ENCODE measurements at places on chromosomes 7 and 10.

DNA sequence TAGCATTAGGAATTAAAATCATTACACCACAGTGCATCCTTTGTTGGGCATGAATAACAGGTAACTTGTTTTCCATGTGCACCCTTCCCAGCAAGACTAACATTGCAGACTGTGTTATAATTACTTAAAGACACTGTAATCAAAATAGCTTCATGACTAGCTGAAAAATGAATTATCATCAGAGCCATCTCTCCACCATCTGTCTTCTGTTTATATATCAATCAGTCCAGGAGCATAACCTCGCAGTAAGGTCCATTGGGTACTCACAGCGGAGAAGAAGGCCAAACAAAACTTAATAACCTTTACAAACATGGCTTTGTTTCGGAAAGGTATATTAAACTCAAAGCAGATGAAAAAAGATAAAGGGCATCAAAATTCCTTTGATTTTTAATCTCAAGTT is 90.6 kb downstream of the ODAD2 start:
- no peak for DNase-seq

- DNase-seq = peak; percentile 56
Observed at GRCh38 chr10:98302741-98303365, 34.9 kb upstream of the LOXL4 start.

GRCh38 chr7:137846549-137846826 is 286 bp downstream of the DGKI start:
- no peak for DNase-seq

- DNase-seq = no peak
Observed at GRCh38 chr7:64433590-64433989, 119.8 kb downstream of the ZNF736 start.
